ENCODE measurements at places on chromosomes 11 and 22.

DNA sequence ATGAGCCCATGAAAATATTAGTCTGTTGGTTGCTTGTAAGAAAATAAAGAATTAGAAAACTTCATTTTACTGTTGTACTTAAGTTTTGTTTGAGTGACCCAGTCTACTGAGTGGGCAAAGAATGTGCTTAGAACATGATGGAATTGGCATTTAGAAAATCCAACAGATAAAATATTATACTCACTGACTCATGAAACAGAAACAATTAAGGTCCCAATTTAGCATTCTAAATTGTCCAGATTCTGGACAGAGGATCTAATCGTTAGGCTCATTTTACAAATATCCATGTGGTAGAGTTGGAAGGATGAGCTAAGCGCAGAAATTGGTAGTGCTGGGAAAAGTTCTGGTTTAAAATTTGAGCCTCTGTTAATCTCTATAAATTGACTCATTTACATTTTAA, 45.4 kb downstream of the METTL15 start:
- no peak for DNase-seq

- no peak for DNase-seq
These were observed 68.6 kb downstream of the RRAS2 start for GRCh38 chr11:14290422-14290821.

- DNase-seq, result no peak
These were observed 184.9 kb downstream of the SBF2 start for GRCh38 chr11:10108915-10109680.

- DNase-seq, result no peak
These were observed 428.0 kb downstream of the LARGE1 start for GRCh38 chr22:33492210-33492651.

DNA sequence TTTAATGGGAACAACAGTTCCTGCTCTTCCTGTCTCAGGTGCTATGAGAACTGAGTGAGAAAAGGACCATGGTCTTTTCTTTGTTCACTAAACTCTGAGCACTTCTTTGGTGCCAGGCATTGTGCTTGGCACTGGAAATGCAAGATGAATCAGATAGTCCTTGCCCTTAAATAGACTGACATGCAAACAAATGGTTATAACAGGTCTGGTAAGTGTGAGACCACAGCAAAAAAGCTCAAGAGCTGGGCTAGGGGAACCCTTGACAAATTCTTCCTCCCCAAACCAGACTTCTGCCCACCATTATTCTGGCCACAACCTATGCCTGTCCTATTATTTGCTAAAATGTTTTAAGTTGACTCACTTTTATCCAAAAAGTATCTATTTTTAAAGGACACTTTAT, 5.1 kb downstream of the SLC43A3 start:
- no peak for DNase-seq

- no peak for DNase-seq
These were observed 539.2 kb downstream of the ETS1 start for GRCh38 chr11:128048121-128048520.

- no peak for DNase-seq
These were observed 135.0 kb upstream of the MTNR1B start for GRCh38 chr11:92834296-92835020.

- no peak for DNase-seq
These were observed 43.6 kb upstream of the TH start for GRCh38 chr11:2215230-2215560.

GRCh38 chr11:250740-251299, 14.0 kb downstream of the PSMD13 start:
- DNase-seq, result no peak

DNA sequence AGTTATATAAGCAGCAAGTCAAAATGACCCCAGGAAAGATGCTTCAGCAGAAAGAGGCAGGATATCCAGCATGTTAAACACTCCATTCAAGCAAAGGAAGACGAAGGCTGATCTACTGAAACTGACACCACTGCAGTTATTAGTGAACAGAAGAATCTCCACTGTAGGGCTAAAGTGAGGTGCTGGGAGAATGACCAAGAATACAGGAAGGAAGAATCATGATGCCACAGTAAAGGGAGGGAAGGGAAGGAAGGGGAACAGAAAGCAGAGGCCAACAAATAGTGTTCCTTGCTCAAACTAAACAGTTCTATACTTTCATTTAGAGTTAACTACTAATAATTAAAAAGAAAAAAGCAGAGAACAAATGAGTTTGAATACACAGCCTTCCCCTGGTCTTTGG, 92.5 kb downstream of the SIK3 start:
- no peak for DNase-seq

- DNase-seq, result peak; percentile 58
These were observed 116.6 kb upstream of the NARS2 start for GRCh38 chr11:78691215-78691614.

- DNase-seq, result no peak
These were observed 86.4 kb upstream of the SHISAL1 start for GRCh38 chr22:44398856-44399837.

DNA sequence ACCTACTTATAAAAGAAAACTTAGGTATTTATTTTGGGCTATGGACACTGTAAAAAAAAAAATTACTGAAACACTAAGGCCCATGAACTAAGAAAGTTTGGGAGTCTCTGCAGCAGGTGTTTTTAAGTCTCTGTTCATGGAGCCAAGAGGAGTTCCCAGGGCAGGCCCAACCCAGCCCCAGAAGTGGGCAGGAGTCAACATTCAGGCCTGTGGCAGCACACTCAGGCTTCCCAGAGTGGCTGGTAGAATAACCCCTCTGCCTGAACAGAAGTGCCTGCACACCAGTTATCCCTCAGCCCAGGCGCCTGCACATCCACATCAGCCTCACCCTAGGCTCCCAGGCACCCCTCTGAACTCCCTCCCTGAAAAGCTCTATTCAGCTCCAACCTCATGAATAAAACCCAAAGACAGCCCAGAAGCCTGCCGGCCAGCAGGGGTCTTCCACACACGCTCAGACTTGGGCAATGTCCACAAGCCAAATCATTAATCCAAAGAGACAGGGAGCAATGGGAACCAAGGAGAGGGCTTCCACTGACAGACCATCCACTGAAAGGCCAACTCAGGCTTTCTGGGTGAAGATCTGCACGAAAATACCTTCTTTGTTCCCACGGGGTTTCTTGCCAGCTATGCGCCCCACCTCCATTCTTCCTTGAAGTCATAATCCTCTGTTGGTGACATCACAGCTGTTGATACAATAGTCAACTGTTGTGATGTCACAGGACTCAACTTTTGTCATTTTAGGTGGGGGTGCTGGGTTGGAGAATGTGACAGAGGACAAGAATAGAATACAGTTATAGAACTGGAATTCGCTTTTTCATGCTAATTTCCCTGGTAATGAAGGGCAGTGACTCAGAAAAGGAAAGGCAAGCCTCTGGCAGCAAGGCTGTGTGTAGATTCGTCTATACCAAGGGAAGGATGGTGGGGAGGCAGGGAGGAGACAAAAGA, 83.7 kb downstream of the RPL27A start:
- no peak for DNase-seq

GRCh38 chr22:39431216-39431801, 25.5 kb upstream of the MGAT3 start:
- DNase-seq, result no peak

DNA sequence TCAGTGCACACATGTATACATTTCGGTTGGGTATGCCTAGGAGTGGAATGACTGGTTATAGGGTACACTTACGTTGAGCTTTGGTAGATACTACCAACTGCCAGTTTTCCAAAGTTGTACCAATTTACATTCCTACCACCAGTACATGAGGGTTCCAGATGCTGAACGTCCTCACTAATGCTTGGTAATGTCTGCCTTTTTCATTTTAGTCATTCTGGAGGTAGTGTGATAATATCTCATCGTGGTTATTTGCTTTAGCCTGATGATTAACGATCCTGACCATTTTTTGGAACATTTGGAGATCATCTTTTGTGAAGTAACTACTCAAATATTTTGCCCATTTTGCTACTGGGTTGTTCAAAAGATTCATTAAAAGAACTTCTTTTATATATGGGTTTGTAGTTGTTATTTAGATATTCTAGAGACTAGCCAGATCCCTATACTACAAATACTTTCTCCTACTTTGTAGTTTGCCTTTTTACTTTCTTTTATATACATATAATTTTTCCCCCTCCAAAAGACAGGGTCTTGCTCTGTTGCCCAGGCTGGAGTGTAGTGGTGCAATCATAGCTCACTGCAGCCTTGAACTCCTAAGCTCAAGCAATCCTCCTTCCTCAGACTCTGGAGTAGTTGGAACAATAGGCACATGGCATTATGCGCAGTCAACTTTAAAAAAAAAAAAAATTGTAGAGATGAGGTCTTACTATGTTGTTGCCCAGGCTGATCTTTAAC, 62.1 kb downstream of the RBFOX2 start:
- no peak for DNase-seq

DNA sequence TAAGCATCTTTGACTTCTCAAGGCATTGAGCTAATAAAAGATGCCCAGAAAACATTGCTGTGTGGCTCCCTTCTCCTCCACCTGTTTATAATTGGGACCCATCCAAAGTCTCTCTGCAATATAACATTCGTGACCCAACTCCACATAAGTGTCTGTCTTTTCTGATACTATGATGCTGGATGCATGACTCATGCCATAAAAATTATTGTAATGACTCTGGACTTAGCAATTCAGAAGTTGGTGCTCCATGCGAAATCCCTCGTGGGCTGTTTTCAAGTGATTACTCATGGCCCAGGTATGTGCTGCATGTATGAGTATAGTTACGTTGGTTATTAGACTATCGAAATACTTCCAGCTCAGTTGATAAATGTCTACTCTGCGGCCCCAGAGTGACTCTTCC, 11.7 kb downstream of the FJX1 start:
- DNase-seq, result no peak

- DNase-seq, result no peak
These were observed 115.6 kb downstream of the SLC1A2 start for GRCh38 chr11:35303596-35304385.

- DNase-seq, result no peak
These were observed 400.1 kb downstream of the TMEM135 start for GRCh38 chr11:87437844-87438223.

GRCh38 chr11:124313849-124314248, at the start of gene OR8D1:
Gene OR8D1, minus strand, starts transcription at chr11:124313949. Its CDS starts 3,183 bp downstream, at chr11:124310766.
- DNase-seq, result no peak

- peak; percentile 70 for DNase-seq
These were observed 59.6 kb upstream of the PAX6 start for GRCh38 chr11:31870609-31871309.

DNA sequence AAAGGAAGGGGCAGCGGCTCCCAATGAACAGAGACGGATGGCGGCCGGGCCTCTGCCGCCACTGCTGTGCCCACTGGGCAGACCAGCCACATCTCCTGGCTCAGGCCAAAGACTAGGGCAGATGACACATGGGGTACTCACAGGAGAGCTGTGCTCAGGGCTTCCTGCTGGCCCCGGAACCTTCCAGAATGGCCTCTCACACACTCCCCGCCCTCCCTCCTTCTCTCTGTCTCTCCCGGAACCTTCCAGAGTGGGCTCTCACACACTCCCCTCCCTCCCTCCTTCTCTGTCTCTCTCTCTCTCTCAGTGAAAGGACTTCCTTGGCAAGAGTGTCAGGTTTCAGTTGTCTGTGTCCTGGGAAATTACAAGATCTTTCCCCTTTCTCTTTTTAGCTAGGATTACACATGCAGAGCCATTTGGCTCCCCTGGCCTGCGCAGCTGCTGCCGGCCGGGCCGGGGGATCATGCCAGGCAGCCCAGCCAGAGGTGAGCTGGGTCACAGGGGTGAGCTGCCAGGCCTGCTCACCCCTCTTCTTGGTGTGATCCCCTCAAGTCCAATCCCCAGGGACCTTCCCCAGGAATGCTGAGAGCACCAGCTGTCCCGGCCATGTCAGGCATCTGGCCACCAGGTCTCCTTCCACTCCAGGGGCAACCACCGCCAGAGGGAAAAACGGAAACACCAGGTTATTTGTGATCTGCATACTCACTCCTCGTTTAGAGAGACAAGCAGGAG, 45.3 kb upstream of the ADA2 start:
- peak; percentile 8 for DNase-seq

GRCh38 chr11:104997288-104997687, 25.7 kb downstream of the CASP5 start:
- DNase-seq, result no peak

- peak; percentile 89 for DNase-seq
These were observed 7.8 kb downstream of the LARGE2 start for GRCh38 chr11:45930031-45930794.

DNA sequence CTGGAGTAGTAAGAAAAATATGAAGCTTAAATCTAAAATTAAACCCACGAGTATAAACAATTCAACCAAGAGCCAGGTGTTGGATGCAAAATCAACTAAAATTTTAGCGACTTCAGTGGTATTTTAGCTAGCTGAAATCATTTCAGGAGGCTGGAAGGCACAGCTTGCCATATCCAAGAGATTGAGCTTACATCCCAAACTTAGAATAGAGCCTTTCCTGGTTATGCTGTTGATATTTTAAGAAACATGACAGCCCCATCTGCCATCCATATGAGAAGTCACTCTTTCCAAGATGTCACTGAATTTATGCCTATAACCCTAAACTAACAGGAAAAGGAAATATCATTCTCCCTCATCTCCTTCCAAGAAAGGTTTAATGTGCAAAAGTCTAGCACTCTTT, 334.0 kb downstream of the KCNA4 start:
- no peak for DNase-seq

- DNase-seq, result peak; percentile 13
These were observed 7.5 kb upstream of the SLC2A11 start for GRCh38 chr22:23850136-23850611.

- no peak for DNase-seq
These were observed 8.0 kb downstream of the POLD4 start for GRCh38 chr11:67345247-67345919.

- no peak for DNase-seq
These were observed 1449.4 kb downstream of the LRRC4C start for GRCh38 chr11:40010011-40010410.

GRCh38 chr11:6608011-6608410, 4.0 kb downstream of the TAF10 start:
- DNase-seq, result no peak

DNA sequence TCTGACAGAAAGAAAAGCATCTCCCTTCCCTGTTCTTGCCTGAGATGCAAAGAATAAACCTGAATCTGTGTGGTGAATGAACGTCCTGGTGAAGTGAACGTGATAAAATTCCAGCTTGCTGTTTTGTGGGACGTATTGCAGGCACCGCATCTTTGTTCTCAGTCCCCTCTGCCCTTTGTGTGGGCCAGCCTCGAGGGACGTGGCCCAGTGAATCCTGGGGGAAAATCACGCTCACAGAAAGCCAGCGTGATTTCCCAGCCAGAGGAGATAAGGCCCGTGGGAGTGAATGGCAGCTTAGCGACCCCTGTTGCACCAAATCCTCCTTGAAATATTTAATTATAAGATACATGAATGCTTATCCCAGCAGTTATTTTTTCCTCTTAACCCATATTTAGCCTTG, 129.1 kb downstream of the COMMD9 start:
- DNase-seq, result no peak

- peak; percentile 42 for DNase-seq
These were observed 895 bp downstream of the TEAD1 start for GRCh38 chr11:12674936-12675696.

- DNase-seq, result no peak
These were observed 1.6 kb downstream of the OR56B1 start for GRCh38 chr11:5737670-5738392.

Data from NCI-H146 (cell line).